Tibial nerve (tissue), 4 donors: ENCODE measurements at places on chromosomes 2 and 18. TPM values are rescaled to one million over a fixed set of nuclear protein-coding genes. Genes with fewer than 3 reads are reported as not detected.
A peak's percentile ranks its signal among the peaks of the same experiment; 100 is the strongest.

Gene NT5C1B
- not detected for total RNA-seq

DNA sequence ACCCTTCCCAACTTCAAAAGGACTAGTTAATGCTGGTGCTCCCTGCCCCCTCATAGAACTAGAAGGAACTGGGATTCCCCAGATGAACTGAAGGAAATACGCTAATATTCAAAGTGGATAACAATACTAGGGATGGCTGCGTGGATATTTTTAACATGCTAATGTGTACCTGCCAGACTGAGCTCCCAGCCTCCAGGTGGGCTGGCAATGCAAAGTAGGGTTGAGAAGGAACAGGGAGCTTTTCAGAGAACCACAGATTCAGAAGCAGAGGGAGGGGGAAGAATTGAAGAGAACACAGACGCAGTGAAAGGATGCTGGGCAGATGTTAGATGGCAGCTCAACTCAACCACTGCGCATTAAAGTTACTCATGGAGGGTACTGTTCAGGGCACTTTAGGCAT is 354.4 kb downstream of the TGIF1 start:
- no peaks in the 10 kb centered on the region for H3K4me1 ChIP-seq
- H3K36me3 ChIP-seq, result no peaks in the 10 kb centered on the region
- DNase-seq, result no peak
- H3K27me3 ChIP-seq, result no peaks in the 10 kb centered on the region

DNA sequence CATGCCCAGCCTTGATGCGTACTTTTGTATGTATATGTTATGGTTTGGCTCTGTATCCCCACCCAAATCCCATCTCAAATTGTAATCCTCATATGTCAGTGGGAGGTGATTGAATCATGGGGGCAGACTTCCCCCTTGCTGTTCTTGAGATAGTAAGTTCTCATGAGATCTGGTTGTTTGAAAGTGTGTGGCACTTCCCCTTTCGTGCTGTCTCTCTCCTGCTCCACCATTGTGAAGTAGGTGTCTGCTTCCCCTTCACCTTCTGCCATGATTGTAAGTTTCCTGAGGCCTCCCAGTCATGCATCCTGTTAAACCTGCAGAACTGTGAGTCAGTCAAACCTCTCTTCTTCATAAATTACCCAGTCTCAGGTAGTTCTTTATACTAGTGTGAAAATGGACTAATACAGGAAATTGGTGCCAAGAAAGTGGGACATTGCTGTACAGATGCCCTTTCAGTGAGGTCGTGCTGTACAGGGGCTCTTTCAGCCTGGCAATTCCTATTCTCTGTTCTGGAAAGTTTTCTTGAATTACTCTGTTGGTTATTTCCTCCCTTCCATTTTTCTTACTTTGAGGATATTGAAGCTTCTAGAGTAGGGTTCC is 38.2 kb downstream of the KCMF1 start:
- H3K4me3 ChIP-seq, result no peak overlapping the region
- H3K4me1 ChIP-seq, result peaks cover 13% of the 10 kb centered on the region
- no peaks in the 10 kb centered on the region for H3K27me3 ChIP-seq
- no peak for DNase-seq
- H3K36me3 ChIP-seq, result no peaks in the 10 kb centered on the region
- H3K27ac ChIP-seq, result no peak overlapping the region

- no peaks in the 10 kb centered on the region for H3K4me1 ChIP-seq
- no peak for DNase-seq
- H3K27me3 ChIP-seq, result no peaks in the 10 kb centered on the region
- no peaks in the 10 kb centered on the region for H3K36me3 ChIP-seq
Observed at GRCh38 chr18:76610012-76610411, 115.0 kb upstream of the ZNF516 start.

DNA sequence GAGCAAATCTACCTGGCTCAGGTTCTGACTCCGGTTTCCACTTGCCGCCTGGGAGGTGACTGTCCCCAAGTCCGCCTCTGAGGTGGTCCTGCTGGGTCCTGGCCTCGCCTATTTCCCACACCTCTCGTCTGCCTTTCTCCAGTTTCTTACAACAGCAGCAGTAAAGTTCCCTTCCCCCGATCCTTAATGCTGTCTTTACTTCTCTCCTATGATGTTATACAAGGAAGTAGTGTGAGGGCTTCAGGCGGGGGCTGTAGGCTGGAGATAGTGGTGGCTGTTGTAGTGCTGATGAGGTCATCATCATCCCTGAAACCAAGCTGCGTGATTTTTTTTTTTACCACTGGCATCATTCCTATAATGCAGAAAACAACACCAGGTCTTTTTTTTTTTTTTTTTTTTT is 18.9 kb downstream of the TGIF1 start:
- peaks cover 5% of the 10 kb centered on the region for H3K4me1 ChIP-seq
- no peaks in the 10 kb centered on the region for H3K27me3 ChIP-seq
- H3K4me3 ChIP-seq, result no peak overlapping the region
- H3K27ac ChIP-seq, result no peak overlapping the region
- H3K36me3 ChIP-seq, result no peaks in the 10 kb centered on the region
- DNase-seq, result no peak

Gene TGFA
- 10.9 TPM for total RNA-seq

Gene POTEI
- total RNA-seq, result not detected

Gene FSHR
- total RNA-seq, result not detected

Gene TMEM37
- total RNA-seq, result 3.7 TPM

DNA sequence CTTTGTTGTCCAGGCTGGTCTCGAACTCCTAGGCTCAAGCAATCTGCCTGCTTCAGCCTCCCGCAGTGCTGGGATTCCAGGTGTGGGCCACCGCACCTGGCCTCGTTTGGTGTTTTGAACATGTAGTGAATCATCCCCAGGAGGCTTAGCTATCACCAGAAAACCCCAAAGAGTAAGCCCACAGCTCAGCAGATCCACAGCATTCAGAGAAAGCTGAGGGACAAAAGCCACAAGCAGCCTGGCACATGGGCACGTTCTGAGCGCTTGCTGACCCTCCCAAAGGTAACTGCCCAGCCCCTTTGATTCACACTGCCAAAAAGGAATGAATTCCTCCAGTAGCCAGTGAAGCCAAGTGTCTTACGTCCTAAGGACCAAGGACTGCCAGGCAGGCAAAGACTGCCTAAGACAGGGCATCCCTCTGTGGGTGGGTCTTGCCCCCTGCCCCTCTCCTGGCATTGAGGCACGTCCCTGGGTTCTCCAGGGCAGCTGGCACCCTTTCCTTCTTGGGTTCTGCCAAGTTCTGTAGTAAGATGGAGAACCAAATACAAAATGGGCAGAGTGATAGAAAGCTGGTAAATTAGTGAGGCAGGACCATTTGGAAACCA is 31.7 kb downstream of the MBP start:
- no peaks in the 10 kb centered on the region for H3K36me3 ChIP-seq
- peak overlapping the region; percentile 90 for H3K27ac ChIP-seq
- peaks cover 62% of the 10 kb centered on the region for H3K4me1 ChIP-seq
- H3K27me3 ChIP-seq, result no peaks in the 10 kb centered on the region
- no peak overlapping the region for H3K4me3 ChIP-seq

Gene ACVR1
- 19.2 TPM for total RNA-seq

Gene HMSD
- 0.87 TPM for total RNA-seq

Gene SNED1
- 116 TPM for total RNA-seq

GRCh38 chr2:227192491-227192890 is 28.1 kb downstream of the COL4A3 start:
- no peak overlapping the region for H3K4me3 ChIP-seq
- DNase-seq, result no peak
- no peaks in the 10 kb centered on the region for H3K4me1 ChIP-seq
- no peaks in the 10 kb centered on the region for H3K27me3 ChIP-seq
- no peaks in the 10 kb centered on the region for H3K36me3 ChIP-seq

Gene GREB1L
- 7.0 TPM for total RNA-seq

GRCh38 chr2:73284296-73285158 is at the start of gene FBXO41:
Gene FBXO41, minus strand, starts transcription at chr2:73284478. Its CDS starts 14,848 bp downstream, at chr2:73269630.
- H3K27ac ChIP-seq, result no peak within 1 kb of the TSS
- H3K4me3 ChIP-seq, result peak within 1 kb of the TSS; percentile 57
- peaks cover 22% of the 10 kb centered on the region for H3K4me1 ChIP-seq
- H3K36me3 ChIP-seq, result no peaks in the 10 kb centered on the region

DNA sequence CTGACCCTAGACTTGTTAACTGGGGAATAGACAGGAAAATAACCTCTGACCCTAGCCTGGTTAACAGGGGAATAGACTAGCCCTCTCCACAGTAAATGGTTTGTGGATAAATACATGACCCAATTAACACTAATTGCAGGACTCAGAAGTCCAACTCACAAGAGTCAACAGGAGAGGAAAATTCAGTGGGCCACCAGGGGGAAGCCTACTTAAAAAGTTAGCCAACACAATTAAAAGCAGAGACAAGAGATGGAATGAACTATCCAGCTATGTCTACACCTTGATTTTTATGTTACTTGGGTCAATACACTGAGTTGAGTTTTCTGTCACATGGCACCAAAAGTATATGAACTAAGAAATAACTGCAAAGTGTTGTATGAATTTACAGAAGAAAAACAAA is 158.8 kb upstream of the SLC39A10 start:
- no peak overlapping the region for H3K4me3 ChIP-seq
- H3K27ac ChIP-seq, result no peak overlapping the region
- H3K4me1 ChIP-seq, result no peaks in the 10 kb centered on the region
- DNase-seq, result peak; percentile 52
- H3K36me3 ChIP-seq, result no peaks in the 10 kb centered on the region

GRCh38 chr18:35049111-35050027 is 8.2 kb downstream of the MAPRE2 start:
- H3K36me3 ChIP-seq, result no peaks in the 10 kb centered on the region
- no peak for DNase-seq
- no peaks in the 10 kb centered on the region for H3K27me3 ChIP-seq
- peak overlapping the region; percentile 71 for H3K27ac ChIP-seq
- peaks cover 79% of the 10 kb centered on the region for H3K4me1 ChIP-seq

Gene GPR35
- 2.6 TPM for total RNA-seq
